Stimulated activated CD8-positive, alpha-beta memory T cell treated with anti-CD3 and anti-CD28 coated beads, Interleukin-7, amount 100 ng/mL, for 4 hours (primary cell): ENCODE measurements at places on chromosomes 1 and 21.

DNA sequence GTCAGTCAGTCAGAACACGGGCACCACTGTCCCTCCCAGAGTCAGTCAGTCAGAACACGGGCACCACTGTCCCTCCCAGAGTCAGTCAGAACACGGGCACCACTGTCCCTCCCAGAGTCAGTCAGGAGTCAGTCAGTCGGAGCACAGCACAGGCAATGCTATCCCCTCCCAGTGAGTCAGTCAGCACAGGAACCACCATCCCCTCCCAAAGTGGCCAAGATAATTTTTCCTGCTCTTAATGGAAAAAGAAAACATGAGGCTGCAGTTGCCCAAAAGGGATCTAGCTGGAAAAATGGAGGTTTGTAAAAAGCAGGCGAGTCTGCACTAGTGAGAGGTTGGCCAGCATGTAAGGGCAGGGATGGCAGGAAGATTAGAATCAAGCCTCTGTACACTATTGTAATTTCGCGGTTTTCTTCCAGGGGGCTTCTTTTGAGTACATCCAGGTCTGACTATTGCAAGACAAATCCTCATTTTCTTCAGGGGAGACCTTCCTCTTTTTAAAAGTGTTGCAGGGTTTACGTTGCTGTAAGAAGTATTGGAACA is 213.8 kb downstream of the SIPA1L2 start:
- no peak for DNase-seq

- no peak for DNase-seq
Measured at GRCh38 chr1:184865831-184866230, 108.5 kb downstream of the NIBAN1 start.

GRCh38 chr1:66723985-66724384 is 28.3 kb upstream of the DYNLT5 start:
- DNase-seq = no peak

GRCh38 chr1:12619792-12620487 is 1.9 kb upstream of the DHRS3 start:
- peak; percentile 56 for DNase-seq

- no peak for DNase-seq
Measured at GRCh38 chr1:222373216-222373615, 174.7 kb downstream of the HHIPL2 start.

DNA sequence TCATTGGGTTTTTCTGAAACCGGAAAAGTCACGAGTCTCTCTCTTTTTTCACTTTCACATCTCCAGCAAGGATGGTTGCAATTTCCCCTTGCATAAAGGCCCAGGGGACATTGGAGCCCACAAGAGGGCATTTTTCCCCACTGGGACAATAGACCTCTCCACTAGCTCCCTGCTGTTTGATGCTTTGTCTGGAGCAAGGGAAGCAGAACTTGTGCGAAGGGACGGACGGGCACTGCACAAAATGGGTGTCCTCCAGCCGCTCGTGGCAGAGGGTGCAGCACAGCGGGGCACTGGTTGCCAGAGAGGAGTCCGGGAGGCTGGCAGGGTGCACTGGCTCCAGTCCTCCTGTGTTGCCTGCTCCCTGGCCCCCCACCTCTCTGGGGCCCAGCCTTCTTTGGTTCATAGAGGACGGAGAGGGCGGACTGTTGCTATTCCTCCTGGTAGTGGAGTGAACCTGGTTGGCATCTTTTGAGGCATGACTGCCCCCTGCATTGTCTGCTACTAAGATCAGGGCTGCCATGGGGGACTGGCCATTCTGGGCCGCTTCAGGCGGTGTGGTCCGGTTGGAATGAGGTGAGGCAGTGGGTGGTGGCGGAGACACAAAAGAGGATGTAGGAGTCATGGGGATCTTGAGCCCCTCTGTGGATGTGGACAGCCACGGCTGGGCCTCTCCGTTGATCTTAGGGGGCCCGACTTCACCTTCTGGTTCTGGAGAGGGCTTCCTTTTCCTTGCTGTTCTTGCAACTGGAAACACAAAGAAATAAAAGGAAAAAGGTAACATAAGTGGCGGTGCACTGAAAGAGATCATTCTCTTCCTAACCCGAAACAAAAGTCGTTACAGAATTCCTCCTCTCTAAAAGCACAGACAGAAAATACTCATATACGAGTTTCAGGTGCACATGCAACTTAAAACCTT is 2.6 kb downstream of the IRF2BP2 start:
- no peak for DNase-seq

DNA sequence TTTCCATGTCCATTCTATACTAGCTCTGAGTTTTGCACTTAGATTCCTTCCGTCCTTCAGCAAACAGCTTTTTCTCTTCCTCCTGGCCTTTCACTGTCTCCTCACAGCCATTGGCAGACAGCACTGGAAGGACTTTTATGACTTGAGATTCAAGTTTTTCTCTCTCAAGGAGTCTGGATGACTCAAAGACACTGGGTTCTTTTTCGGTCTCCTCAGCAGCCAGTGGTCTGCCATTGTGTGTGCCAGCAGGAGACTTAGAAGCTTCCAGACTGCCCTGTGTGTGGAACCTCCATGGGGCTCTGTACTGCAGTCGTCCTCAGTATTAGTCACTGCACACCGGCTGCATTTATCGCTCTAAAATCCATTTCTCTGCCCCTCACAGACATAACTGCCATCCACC is 30.5 kb downstream of the NTNG1 start:
- no peak for DNase-seq

DNA sequence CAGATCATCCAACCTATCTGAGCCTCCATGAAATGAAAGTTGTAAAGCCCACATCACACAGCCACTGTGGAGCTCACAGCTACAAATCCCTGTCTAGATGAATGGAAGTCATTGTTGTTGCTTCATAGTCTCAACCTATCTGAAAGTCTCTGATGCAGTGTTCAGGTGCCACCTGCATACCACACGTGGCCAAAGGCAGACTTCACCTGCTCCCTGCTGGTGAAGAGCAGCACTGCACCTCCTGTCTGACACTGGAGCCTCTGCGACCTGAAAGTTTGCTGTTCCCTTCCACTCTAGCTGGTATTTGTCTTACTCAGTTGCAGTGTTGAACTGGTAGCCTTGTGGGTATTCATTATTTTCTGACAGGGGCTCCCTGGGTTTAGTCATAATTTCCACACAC is 18.4 kb downstream of the LORICRIN start:
- no peak for DNase-seq

DNA sequence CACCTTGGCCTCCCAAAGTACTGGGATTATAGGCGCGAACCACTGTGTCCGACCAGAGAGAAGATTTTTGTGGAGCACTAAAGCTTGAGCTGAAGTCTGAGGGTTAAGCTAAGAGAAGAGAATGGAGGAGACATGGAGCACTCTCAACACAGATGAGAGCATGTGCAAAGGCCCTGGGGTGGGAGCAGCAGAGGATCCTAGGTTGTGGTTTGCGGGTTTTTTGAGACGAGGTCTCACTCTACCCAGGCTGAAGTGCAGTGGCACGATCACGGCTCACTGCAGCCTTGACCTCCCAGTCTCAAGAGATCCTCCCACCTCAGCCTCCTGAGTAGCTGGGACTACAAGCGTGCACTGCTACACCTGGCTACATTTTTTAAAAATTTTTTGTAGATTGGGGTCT is 30.5 kb downstream of the FBXO2 start:
- DNase-seq = no peak

- no peak for DNase-seq
Measured at GRCh38 chr1:202207292-202207691, 13.7 kb downstream of the LGR6 start.

GRCh38 chr1:36327421-36328087 is 4.1 kb upstream of the EVA1B start:
- DNase-seq = no peak

- no peak for DNase-seq
Measured at GRCh38 chr1:181079382-181079781, 9.1 kb upstream of the IER5 start.

DNA sequence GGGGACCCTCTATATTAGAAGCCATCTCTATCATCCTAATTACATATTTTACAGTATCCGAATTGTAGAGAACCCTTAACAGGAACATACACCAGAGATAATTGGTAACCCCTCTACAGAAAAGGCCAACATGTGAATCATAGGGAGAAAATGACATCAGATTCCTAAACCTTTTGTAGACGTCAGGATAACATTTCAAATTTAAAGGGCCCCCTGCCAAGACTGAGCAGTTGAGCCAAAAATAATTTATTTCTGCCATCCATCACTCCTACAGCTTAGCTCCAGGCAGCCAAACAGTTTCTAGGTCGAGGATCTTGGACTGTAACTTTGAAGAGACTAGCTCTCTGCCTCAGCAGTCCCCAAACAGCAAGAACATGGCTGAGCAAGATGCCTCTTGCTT is 21.2 kb downstream of the ZNF697 start:
- no peak for DNase-seq
